ENCODE measurements at places on chromosomes 7 and 10.

DNA sequence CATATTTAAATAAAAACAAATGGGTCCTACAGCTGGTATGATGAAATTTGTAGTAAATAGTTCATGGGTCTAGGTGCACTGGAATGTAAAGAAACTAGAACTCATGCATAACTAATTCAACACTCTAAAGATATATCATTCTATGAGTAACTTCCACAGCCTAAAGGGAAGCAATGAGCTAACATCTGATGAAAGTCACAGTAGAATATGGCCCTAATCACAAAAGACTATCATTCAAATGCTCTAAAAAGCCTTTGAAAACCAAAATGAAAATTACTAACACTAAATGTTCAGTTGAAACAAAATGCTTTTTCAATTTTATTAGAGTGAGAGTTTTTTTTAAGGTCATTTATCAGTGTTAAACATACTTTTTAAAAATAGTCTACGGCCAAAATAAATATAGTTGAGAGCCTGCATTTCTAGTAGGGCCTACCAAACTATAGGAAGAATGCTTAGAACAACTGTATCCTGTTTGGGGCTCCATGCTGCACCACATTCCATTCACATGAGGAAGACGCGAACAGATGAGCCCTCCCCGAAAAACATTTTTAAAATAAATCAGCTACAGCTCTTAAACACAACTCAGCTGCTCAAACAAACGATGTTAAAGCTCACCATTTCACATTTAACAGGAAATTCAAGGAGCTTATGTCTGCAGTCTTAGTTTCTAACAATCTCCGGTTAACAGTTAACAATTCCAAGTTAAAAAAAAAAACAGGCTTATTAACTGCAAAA, 134.5 kb downstream of the NRBF2 start:
- DNase-seq: no peak

DNA sequence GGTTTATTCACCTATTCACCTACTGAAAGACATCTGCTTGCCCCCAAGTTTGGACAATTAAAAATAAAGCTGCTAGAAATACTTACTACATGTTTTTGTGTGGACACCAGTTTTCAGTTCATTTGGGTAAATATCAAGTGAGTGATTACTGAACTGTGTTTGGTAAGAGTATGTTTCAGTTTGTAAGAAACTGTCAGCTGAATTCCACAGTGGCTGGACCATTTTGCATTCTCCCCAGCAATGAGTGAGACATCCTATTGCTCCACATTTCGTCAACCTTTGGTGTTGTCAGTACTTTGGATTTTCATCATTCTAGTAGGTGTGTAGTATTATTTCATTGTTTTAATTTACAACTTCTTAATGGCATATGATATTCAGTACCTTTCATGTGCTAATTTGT, 17.4 kb upstream of the IKZF1 start:
- DNase-seq: no peak

DNA sequence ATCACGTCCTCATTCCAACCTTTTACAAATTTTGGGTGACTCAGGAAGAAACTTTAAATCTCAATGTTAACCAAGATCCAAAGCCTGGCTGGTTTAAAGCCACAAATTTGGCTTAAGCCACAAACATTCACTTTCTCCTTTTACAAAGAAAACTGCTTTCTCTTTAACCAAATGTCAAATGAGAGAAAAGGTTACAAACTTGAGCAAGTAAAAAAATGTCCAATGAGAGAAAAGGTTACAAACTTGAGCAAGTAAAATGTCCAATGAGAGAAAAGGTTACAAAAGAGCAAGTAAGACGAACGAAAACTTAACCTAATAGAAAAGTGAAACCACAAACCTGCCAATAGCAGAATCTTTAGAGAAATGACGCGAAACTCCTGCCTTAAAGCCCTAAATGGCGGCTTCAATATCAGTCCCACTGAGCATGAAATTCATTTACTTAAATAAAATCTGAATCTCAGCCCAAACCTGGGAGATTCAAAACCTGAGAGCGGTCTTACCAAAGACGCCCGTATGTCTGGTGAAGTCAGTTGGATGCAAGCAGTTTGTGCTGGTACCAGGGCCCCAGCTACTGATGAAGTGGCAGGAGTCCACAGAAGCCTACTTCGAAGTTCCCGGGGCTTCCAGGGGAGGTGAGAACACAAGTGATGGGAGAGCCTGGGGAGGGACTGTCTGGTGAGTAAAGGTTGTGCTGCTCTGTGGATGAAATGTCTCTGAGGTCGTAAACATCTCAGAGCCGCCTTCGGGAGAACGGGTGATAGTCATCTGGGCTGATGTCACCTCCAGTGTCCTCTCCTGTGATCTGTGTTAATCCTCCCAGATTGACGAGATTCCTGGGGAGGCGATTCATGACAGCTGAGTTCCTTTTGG, 74.6 kb downstream of the PAXIP1 start:
- DNase-seq: no peak

- no peak for DNase-seq
Measured at GRCh38 chr7:158557441-158557755, 30.2 kb downstream of the PTPRN2 start.

DNA sequence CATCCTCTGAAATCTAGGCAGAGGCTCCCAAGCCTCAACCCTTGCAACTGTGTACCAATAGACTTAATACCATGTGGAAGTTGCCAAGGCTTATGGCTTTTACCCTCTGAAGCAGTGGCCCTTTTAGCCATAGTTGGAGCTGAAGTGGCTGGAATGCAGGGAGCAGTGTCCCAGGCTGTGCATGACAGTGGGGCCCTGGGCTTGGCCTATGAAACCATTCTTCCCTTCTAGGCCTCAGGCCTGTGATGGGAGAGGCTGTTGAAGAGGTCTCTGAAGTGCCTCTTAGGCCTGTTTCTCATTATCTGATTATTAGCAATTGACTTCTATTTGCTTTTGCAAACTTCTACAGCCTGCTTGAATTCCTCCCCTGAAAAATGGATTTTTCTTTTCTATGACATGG, 612.7 kb upstream of the ZWINT start:
- no peak for DNase-seq

- DNase-seq: no peak
Measured at GRCh38 chr7:2668401-2668800, 19.6 kb upstream of the AMZ1 start.

GRCh38 chr10:129883626-129884397, 80.3 kb downstream of the EBF3 start:
- DNase-seq: no peak

DNA sequence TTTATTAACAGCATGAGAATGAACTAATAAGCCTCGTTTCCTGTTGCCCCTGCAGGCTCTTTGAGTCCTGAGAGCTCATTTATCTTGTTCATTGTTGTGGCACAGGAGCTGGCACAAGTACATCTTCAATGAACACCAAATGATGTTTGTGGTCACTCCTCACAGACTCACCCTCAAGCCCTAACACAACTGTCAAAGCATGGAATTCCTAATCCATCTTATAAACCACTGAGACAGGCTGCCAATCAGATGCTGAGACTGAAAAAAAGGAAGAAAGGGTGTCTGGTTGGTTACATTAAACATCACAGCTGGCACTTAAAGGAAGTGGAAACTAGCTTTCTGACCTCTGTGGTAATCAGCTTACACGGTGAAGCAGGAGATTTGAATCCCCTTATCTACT, 7.7 kb upstream of the CCDC172 start:
- DNase-seq: no peak

DNA sequence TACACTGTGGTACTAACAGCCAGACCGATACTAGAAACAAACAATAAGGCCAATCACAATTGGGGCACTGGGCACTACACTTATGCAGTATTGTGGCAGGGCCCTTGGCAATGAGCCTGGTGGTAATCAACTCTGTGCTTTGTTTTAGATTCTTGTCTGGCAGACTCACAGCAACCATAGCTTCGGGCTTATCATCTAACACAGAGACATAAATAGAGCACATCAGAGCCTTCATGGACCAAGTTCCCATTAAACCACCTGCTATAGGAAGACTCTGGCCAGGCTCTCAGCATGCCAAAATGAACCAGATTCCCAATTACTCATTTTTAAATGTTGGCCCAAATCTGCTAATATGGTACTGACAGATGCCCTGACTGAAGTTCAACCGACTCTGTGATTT, 218.6 kb downstream of the DGKI start:
- no peak for DNase-seq

DNA sequence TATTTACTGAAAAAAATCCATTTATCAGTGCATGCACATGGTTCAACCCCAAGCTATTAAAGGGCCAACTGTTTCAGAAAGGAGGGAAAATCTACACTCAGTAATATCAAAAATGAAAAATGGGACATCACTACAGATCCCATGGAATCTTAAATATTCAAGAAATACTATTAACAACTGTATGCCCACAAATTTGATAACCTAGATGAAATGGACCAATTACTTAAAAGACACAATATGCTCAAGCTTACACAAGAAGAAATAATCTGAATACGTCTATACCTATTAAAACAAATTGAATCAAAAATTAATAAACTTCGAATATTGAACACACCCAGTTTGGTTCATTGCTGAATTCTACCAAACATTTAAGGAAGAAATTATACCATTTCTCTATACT, 87.9 kb downstream of the KMT2C start:
- DNase-seq: no peak
